ENCODE measurements at places on chromosomes 2 and 18. TPM values are rescaled to one million over a fixed set of nuclear protein-coding genes. Genes with fewer than 3 reads are reported as not detected.

DNA sequence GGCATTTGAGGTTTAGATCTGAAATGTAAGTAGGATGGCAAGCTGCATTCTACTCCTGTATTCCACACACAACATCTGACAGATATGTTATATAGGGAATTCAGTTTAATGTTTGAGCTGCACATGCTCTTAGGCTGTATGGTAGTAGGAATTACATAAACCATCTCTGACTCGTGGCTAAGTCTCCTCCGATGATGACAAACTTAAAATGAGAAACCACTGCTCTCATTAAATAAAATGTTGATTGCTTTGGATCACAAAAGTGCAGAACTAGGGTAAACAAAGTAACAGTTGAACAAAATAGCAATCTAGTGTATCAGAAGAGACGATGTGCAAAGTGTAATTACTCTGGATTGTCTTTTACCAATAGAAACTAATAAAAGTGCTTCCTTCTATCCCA is 50.1 kb upstream of the WDR75 start:
- peaks cover 9% of the 10 kb centered on the region for H3K4me1 ChIP-seq
- H3K27ac ChIP-seq, result no peak overlapping the region
- H3K27me3 ChIP-seq, result no peaks in the 10 kb centered on the region
- DNase-seq, result no peak
- no peaks in the 10 kb centered on the region for H3K36me3 ChIP-seq
- no peak overlapping the region for H3K4me3 ChIP-seq

CPO gene
- total RNA-seq, result 0.43 TPM

DNA sequence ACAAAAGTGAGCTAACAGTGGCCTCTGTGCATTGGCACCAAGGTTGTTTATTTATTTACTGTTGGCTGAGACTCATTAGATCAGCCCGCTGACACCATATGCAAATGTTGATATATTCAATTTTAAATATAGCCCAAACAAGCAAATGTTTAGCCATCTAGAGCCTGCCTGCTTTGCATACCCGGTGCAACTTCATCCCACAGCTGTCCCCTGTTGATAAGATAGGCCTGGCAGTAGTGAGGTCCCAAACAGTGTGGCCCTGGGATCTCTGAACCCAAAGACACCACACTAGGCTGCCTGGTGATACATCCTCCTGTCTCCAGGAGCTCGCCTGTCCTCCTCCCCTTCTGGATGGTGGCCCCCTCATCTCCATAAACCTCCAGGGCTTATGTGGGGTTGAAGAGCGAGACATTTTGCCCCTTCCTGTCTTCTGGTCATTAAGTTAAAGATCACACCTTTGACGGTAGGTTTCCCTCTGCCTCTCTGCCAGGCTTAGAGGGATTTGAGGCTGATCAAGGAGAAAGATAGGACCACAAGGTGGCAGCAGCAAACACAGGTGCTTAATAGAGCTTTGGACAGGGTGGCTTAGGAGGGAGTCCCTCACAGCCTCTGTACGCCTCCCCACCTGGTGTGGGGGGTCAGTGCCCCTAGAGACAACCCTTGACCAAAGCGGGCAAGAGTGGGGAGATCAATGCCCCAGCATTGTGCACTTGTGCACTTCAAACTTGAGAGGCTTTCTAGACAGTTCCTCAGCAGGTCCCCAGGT is 23.7 kb upstream of the MYO5B start:
- H3K27me3 ChIP-seq, result peaks cover 3% of the 10 kb centered on the region
- no peaks in the 10 kb centered on the region for H3K4me1 ChIP-seq
- H3K4me3 ChIP-seq, result no peak overlapping the region
- no peaks in the 10 kb centered on the region for H3K36me3 ChIP-seq

DNA sequence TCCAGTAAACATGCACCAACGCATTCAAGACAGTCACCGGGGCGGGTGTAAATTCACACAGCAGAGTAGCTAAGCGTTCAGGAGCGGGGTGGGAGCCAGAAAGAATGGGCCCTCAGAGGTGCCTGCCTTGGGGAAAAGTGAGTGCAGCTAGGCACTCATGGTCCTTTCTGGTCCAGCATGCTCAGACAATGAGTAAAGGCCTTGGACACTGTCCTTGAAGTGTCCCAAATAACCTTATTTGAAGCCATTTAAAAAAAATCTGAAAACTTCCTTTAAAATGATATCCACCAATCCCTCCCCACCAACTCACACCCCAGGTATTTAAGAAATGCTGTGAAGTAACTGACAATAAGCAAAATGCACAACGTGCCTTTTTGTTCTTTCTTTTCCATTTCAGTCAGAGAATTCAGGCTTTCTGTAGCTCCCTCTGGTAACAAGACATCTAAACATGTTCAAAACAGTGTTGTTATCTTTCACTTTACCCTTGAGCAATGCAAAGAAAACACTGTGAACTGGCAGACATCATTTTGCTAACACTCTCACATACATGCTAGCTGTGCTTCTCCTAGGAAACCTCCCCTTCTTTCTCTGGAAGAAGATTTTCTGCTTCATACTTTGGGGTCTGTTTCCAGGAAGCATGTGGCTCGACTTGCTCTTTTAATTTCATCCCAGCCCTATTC is 445.1 kb upstream of the SPRED2 start:
- no peak for DNase-seq
- no peaks in the 10 kb centered on the region for H3K4me1 ChIP-seq
- H3K27me3 ChIP-seq, result no peaks in the 10 kb centered on the region

DSC2 gene
- total RNA-seq, result 4.3 TPM

DNA sequence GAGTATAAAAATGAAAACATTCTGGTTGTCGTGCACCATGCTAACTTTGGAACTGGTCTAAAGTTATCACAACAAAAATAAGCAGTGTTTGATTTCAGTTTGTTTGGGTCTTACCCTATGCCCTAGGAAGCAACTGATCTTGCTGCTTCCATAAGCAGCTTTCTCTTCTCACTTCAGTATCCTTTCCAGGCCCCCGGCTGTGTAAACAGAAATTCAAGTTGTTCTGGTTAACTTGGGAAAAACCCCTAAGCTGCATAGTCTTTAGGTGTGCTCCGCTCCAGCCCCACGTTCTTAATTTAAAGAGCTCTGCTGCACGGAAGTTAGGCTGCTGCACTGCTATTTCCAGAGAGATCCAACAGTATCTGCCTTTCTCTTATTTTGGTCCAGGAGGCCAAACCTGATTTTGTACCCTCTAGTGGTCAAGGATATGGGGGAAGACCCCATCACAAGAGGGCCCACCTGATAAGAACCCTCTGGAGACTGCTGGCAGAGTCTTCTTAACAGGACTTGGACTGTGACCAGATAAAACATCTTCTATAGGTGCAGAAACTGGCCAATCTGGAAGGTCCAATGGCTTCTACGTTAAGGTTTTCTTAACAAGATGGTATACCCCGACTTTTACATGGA is 69.1 kb downstream of the FEZ2 start:
- no peak for DNase-seq
- no peaks in the 10 kb centered on the region for H3K4me1 ChIP-seq
- no peaks in the 10 kb centered on the region for H3K27me3 ChIP-seq

GRCh38 chr2:105597806-105598803 is 146.6 kb upstream of the NCK2 start:
- no peak for DNase-seq
- H3K4me3 ChIP-seq, result no peak overlapping the region
- no peaks in the 10 kb centered on the region for H3K36me3 ChIP-seq
- no peak overlapping the region for H3K27ac ChIP-seq
- no peaks in the 10 kb centered on the region for H3K27me3 ChIP-seq
- H3K4me1 ChIP-seq, result no peaks in the 10 kb centered on the region

- no peak overlapping the region for H3K27ac ChIP-seq
- no peaks in the 10 kb centered on the region for H3K4me1 ChIP-seq
- no peaks in the 10 kb centered on the region for H3K36me3 ChIP-seq
Observed at GRCh38 chr2:214377286-214377624, 33.6 kb upstream of the VWC2L start.

RAD51AP2 gene
- 0.10 TPM for total RNA-seq

AQP12B gene
- not detected for total RNA-seq

CAPN14 gene
- not detected for total RNA-seq

- H3K4me3 ChIP-seq, result no peak overlapping the region
- H3K27ac ChIP-seq, result no peak overlapping the region
- H3K36me3 ChIP-seq, result no peaks in the 10 kb centered on the region
- no peaks in the 10 kb centered on the region for H3K27me3 ChIP-seq
Observed at GRCh38 chr2:102893870-102894269, 132.0 kb downstream of the TMEM182 start.

DNA sequence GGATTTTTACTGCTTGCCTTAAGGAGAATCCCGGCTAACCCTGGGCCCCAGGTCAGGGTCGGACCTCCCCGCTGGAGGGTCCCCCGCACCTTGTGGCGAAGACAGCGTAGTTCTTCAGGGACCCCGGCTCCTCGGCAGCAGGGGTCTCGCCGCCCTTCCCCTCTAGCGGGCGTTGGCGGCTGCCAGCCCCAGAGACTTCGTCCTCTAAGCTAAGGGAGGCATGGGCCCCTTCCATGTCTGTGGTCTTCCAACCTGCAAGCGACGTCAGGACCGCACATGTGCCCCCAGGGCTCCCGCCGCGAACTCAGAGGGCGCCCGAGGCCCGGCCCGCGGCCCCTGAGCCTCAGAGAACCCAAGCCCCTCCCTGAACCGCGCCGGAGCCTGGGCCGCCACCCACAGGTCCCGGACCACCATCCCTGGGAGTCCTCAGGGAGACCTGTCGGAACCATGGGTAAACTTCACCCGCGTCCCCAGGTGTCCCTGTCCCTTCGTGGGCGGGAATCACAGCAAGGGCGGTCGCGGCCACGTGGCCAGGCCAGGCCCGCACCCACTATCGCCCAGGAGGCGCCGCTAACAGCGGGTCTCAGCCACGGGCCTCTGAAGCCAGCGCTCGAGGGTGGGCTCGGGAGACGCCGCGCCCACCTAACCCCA is 562 bp downstream of the ANKMY1 start:
- no peak for DNase-seq
- peak overlapping the region; percentile 64 for H3K4me3 ChIP-seq
- H3K27me3 ChIP-seq, result no peaks in the 10 kb centered on the region
- no peak overlapping the region for H3K27ac ChIP-seq
- peaks cover 42% of the 10 kb centered on the region for H3K4me1 ChIP-seq

RAB17 gene
- total RNA-seq, result 0.92 TPM

GRCh38 chr2:205772983-205773382 is 90.7 kb downstream of the NRP2 start:
- H3K4me3 ChIP-seq, result no peak overlapping the region
- no peak overlapping the region for H3K27ac ChIP-seq
- no peaks in the 10 kb centered on the region for H3K4me1 ChIP-seq
- no peak for DNase-seq
- peaks cover 41% of the 10 kb centered on the region for H3K36me3 ChIP-seq
- no peaks in the 10 kb centered on the region for H3K27me3 ChIP-seq

DNA sequence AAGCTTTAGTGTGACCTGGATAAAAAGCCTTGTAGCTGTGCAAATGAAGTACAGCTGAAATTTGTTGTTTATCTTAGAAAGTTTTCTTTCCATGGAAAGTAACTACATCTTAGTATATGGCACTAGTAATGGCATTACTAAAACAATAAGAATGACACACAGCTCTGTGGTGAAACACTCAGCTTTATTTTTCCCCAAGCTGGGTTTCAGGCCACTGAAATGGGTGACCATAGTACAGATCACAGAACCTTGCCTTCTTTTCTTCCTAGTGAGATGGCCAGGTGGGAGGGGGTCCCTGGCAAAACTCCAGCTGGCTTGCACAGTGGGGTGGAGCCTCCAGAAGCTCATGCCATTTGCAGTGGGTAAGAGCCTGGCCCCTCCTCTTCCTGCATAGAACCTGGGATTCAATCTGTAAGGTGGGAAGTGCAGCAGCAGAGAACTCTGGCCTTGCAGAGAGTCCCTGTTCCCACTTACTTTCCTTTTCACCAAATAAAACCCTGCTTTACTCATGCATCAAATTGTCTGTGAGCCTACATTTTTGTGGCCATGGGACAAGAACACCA is 17.6 kb upstream of the GRP start:
- H3K27ac ChIP-seq, result no peak overlapping the region
- no peak for DNase-seq
- no peaks in the 10 kb centered on the region for H3K27me3 ChIP-seq
- H3K4me3 ChIP-seq, result no peak overlapping the region
- no peaks in the 10 kb centered on the region for H3K36me3 ChIP-seq

- H3K36me3 ChIP-seq, result no peaks in the 10 kb centered on the region
- no peak for DNase-seq
- no peaks in the 10 kb centered on the region for H3K27me3 ChIP-seq
- H3K27ac ChIP-seq, result no peak overlapping the region
Observed at GRCh38 chr18:9604348-9604747, 10.0 kb downstream of the PPP4R1 start.

SGPP2 gene
- total RNA-seq, result 11.5 TPM

DNA sequence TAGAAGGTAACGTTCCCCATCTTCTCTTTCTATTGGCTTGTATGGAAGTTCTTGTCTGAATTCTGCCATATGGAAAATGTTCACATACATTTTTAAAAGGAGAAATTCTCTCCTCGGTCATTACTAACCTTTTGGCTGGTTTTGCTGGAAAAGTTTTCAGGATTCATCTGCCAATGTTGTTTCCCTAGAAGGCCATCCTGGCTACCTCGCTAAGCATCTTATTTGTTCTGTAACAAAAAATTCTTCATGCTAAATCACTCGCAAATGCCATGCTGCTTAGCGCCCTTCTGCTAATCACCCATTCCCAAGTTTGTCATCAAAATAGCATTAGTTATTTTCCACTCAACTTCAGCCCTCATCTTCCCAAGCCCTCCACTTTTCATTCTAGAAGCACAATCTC is 262.0 kb downstream of the SLC8A1 start:
- no peak overlapping the region for H3K27ac ChIP-seq
- no peaks in the 10 kb centered on the region for H3K36me3 ChIP-seq
- H3K4me1 ChIP-seq, result no peaks in the 10 kb centered on the region
- no peak for DNase-seq

DNA sequence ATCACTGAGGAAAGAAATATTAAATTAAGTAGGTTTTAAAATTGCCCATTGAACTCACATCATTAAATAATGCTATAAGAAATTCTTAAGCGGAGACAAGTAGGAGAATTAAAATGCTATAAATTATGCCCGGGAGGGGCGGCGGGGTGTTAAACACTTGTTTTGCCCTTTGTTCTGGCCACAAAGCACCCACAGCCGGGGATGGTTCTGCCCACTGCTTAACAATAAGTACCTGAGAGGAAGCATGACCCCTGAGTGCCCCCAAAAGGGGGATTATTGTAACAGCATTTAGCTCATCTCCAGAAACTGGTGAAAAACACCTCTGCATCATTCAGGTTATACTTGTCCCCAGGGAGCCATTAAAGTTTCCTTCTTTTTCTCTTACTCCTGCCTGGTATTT is 332.7 kb upstream of the POU3F3 start:
- no peak overlapping the region for H3K27ac ChIP-seq
- DNase-seq, result no peak
- H3K4me3 ChIP-seq, result no peak overlapping the region

DHX57 gene
- total RNA-seq, result 16.7 TPM

DNA sequence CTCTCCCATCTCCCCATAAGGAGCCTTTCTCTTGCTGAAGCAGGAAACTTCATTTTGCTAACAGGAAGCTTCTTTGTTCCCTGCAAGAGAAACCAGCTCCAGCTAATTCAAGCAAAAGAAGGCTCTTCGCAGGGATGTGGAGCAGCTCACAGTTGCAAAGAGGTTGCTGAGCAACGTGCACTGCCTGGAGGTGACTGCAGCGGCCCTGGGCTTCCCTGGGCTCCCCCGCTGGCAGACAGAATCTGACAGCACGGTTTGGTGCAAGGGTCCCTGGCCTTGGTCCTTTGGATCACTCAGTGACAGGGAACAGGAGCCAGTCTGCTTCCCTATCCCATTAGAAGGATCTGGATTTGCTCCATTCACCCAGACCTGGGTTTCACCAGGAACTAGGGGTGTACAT is 25.8 kb downstream of the GPR55 start:
- H3K4me1 ChIP-seq, result no peaks in the 10 kb centered on the region
- H3K4me3 ChIP-seq, result no peak overlapping the region
- no peak for DNase-seq
- no peak overlapping the region for H3K27ac ChIP-seq

- H3K36me3 ChIP-seq, result no peaks in the 10 kb centered on the region
- H3K27ac ChIP-seq, result no peak overlapping the region
- no peaks in the 10 kb centered on the region for H3K27me3 ChIP-seq
- no peaks in the 10 kb centered on the region for H3K4me1 ChIP-seq
- no peak for DNase-seq
- H3K4me3 ChIP-seq, result no peak overlapping the region
Observed at GRCh38 chr2:142954493-142954892, 77.0 kb downstream of the KYNU start.
